Endothelial cell (in vitro differentiated cells): ENCODE measurements at places on chromosomes 3 and 15.

DNA sequence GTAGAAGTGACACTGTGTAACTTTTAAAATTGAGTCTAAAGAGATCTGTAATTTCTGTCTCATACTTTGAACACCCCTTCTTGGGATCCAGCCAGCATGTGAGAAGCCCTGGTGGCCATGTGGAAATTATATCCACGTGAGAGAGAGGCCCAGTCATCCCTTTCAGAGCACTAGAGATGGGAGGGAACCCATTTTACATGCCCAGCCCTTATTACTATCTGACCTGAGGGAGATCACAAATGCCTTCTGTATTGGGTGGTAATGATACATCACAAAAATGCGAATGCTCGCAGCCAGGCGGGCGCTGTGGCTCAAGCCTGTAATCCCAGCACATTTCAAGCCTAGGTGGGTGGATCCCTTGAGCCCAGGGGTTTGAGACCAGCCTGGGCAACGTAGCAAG lies 27.3 kb upstream of the TRAK1 start:
- no peak for DNase-seq

DNA sequence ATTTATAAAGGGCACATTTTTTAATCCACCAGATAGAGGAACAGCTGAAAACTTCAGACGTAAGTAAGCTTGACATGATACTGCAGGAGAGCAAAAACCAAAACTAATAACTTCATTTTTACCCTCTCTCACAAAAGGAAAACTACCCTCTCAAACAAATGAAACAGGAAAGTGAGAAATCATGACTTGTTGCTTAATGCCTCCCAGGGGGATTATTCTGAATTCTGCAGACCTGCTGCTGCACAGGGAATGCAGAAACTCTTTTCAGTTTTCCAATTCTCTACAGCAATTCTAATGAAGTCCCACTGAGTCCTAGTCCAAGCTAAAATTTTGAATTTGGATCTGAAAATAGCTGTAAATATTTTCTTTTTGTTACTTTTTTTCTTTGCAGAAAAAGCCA lies 637.1 kb upstream of the CCDC54 start:
- DNase-seq: no peak

GRCh38 chr3:106930086-106930485 lies 447.2 kb upstream of the CCDC54 start:
- DNase-seq: no peak

GRCh38 chr3:140948460-140949249 lies 7.0 kb downstream of the SLC25A36 start:
- no peak for DNase-seq

- no peak for DNase-seq
These were observed 49.2 kb downstream of the LDHAL6B start for GRCh38 chr15:59255680-59256336.

DNA sequence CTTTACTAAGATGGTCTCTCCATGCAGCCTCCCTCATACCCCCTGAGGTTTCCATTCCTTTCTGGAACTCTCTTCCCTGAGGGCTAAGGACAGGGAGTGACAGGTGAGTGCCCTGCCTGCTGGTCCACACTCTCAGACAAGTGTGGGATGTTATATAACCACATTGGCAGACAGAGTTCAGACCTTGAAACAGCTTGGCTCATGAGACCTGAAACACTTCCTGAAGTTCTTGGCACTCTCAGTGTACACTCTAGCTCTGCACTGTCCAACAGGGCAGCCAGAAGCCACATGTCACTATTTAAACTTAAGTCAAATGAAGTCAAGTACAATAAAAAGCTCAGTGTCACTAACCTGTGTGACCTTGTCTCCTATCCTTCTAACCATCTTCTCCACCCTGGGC lies 188.5 kb downstream of the ZNF621 start:
- DNase-seq: no peak

DNA sequence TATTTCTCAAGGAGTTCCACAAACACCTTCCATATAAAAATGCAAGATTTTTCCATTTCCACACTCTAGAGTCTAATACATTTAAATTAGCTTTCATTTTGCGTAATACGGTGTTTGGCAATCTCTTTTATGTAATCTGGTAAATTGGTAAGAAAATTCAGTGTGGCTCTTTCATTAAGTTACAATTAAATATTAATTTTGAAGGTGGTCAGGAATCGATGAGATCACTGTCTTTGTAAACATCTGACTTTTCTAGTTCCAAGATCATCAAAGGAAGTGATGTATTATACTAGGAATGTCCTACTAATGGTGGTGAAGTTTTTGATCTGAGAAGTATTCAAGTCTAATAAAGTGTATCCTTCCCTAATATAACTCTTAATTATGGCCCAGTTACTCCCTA lies 1.1 kb upstream of the UTS2B start:
- no peak for DNase-seq

DNA sequence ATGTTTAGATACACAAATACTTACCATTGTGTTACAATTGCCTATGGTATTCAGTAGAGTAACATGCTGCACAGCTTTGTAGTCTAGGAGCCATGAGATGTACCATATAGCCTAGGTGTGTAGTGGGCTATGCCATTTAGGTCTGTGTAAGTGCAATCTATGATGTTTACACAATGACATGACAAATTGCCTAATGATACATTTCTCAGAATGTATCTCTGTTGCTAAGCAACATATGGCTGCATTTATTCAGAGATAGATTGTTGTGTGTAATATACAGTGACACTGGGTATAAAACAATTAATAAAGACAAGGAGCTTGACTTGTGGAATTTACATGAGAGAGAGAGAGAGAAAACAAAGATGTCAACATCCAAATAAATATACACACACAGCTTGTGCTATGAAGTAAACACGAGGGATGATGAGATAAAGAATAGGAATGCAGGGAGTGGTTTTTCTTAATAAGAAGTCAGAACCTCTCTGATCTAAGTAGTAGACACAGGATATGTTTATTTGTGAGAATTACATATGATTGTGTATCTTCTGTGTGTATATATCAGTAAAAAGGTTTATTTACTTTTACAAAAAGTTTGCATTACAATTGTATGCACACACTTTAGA lies 110.0 kb downstream of the KCNAB1 start:
- no peak for DNase-seq

DNA sequence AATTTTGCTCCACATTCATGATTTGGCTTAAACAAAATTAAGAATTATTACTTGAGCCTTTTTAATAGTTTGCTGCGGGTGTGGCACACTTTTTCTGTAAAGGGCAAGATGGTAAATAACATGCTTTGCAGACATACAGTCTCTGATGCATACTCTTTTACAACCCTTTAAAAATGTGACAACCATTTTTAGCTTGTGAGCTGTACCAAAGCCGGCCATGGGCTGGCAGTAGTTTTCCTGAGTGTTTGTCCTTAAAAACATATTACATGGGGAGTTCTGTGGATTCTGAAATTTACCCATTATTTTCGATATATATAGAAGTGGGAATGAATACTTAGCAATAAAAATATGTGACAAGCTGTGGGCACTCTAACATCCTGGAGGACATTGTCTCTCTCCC lies 163.4 kb downstream of the FNDC3B start:
- DNase-seq: no peak

GRCh38 chr3:144058713-144059112 lies 87.1 kb downstream of the DIPK2A start:
- no peak for DNase-seq

DNA sequence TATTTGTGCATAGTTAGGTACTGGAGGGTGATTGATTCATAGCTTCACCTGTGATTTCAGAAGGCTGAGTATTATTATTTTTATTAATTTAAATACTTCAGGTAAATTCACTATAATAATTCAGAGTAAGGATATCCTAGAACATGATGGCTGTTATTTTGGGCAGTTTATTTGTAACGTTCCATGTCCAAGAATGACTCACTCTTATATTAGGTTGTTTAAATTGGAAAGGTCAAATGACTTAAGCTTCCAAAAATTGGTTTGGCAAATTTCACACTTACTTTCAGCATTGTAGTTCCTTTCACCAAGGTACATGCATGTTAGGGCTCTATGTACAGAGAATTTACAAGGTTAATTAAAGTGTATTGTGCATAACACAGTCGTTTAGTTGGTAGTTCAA lies 120.2 kb downstream of the EPHA3 start:
- no peak for DNase-seq

DNA sequence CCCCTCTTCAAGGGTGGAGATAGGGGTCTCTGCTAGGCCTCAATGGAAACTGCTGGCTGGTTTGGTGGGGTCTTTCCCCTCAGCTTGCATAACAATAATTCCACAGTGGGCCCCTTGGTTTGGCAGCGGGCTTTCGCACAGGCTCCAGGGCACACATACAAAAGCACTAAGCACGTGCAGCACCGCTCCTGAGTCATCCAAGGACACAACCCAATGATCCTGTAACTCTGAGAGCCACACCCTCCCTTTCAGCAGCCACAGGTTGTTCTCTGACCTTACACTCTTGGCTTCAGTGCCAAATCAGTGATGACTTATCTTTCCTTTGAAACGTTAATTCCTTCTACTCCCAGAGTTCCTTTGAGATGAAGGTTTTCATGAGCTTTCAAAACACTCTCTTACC lies 41.7 kb downstream of the DAPK2 start:
- DNase-seq: no peak

GRCh38 chr3:39724233-39724846 lies 85.1 kb upstream of the MYRIP start:
- DNase-seq: no peak
